ENCODE measurements at places on chromosomes 13 and 19.
A peak's percentile ranks its signal among the peaks of the same experiment; 100 is the strongest.

- DNase-seq = no peak
Observed at GRCh38 chr19:13813147-13813546, 17.9 kb downstream of the ZSWIM4 start.

DNA sequence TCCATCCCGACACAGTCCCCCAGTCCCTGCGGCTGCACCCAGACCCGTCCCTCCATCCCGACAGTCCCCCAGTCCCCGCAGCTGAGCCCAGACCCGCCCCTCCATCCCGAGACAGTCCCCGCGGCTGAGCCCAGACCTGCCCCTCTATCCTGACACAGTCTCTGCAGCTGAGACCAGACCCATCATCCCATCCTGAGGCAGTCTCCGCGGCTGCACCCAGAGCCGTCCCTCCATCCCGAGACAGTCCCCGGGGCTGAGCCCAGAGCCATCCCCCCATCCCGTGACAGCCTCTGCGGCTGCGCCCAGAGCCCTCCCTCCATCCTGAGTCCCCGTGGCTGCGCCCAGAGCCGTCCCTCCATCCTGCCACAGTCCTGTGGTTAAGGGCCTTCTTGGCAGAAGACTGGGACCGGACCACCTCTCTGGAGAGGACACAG is 28.8 kb upstream of the TMEM255B start:
- DNase-seq = no peak

GRCh38 chr13:48645845-48646244 is 7.9 kb upstream of the CYSLTR2 start:
- DNase-seq = no peak

DNA sequence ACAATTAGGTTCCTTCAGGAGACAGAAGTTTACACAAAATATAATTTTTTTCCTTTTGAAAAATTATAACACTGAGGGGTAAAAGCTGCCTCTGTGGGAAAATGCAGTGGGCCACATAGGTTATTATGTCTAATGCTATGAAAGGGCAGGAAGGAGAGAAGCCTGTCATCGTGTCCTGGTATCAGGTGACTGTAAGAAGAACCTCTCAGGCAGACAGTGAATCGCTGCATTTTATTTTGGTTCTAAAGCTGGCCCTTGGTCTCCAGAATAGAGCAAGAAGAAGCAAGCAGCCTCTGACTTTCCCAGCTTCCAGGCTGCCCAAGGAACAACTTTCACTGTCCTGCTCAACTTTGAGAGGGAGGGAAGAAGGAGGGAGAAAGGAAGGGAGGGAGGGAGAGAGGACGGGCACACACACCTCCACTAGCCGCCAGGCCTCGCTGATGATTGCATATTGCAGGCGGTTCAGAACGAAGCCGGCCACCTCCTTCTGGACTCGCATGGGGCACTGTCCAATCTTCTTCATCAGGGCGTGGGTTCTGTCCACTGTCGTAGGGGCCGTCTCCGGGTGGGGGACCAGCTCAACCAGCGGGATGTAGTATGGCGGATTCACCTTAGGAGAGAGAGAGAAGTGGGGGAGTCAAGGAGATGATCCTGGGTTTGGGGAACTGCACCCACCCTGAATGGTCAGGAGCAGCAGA is 93.8 kb downstream of the CRYL1 start:
- DNase-seq = no peak

DNA sequence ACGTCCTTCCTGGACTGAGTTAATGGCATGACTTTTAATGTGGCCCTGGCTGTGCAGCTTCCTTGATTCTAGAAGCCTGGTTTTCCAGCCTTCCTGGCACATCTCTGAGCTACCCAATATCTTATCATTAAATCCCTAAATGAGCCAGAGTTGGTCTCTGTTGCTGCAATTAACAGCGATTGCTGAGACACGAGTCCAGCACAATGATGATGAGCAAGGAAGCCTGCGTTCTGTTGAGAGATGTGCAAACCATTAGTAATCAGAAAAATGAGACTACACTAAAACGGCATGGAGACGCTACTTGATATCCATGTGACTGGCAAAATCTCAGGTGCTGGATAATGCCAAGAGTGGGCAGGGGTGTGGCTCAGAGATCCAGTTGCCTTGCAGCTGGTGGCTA is 26.2 kb downstream of the GPR42 start:
- DNase-seq = no peak

DNA sequence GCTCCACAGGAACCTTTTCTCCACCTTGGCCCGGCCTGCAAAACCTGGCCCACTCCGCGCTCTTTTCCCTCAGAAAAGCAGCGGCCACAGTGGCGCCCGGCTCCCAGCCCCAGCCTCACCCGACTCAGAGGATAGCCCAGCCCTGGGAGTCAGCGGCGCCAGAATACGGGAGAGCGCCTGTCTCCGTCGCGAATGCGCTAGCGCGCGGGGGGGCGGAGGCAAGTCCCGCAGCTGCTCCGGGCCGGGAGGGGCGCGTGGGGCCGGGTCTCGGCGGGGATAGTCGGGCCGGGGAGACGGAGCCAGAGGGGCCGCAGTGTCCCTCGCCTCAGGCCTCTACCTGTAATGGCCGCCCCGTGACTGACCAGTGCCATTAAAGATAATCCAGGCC is at the start of gene ZFP30:
Gene ZFP30, minus strand, starts transcription at position 165 of the 388 bp plus-strand sequence. CDS start 7,643 bp downstream, outside the sequence.
- peak; percentile 66 for DNase-seq

- no peak for DNase-seq
Observed at GRCh38 chr13:94268661-94269060, 210.8 kb downstream of the DCT start.

DNA sequence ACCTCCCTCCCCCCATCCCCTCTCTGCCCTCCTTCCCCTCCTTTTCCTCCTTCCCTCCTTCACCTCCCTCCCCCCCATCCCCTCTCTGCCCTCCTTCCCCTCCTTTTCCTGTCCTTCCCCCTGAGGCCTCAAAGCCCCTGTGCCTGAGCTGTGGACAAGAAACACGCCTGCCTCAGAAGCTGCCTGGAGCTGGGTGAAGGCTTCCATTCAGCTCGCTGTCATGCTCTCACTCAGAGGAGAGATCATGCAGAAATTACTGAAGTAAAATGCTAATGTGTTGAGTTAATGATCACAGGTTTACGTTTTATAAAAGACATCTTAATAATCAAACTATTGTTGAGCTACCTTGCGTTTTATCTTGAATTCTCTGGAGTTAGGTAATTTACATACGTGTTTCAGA is 114.5 kb downstream of the ATP11A start:
- DNase-seq = no peak

GRCh38 chr13:44780591-44781280 is 204.6 kb upstream of the TSC22D1 start:
- no peak for DNase-seq

DNA sequence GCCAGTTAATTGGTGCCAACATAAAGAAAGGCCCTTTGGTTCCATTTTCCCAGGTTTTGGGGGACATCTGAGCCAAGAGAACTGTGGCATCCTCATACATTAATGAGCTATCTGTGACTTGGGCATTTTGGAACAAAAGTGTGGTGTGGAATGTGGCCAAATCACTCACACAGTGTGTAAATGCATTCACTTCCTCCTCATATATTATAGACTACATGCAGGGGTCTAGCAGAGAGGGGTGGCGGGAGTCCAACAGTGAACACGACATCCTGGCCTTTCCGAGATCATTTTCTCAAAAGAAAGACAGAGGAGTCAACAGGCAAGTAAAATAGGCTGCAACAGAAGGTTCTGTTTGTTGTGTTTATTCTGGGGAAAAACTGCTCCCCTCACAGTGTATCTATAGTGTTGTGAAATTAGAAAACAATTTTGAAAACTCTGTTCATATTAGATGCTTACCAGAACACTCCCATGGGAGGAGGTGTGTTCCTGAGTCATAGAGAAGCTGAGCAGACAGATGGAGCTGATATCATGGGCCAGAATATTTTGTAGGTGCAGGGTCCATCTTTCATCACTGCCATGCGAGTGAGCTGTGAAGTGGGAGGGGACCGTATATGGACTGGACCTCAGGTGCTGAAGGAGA is 36.9 kb downstream of the PABPC3 start:
- no peak for DNase-seq

All from activated CD4-positive, alpha-beta T cell treated with anti-CD3 and anti-CD28 coated beads for 24 hours (primary cell).